ENCODE measurements at places on chromosomes 6 and 20.

GRCh38 chr6:3819161-3820110 lies 29.7 kb upstream of the FAM50B start:
- no peak for DNase-seq

- DNase-seq = no peak
Measured at GRCh38 chr20:62021793-62022385, 43.8 kb downstream of the TAF4 start.

DNA sequence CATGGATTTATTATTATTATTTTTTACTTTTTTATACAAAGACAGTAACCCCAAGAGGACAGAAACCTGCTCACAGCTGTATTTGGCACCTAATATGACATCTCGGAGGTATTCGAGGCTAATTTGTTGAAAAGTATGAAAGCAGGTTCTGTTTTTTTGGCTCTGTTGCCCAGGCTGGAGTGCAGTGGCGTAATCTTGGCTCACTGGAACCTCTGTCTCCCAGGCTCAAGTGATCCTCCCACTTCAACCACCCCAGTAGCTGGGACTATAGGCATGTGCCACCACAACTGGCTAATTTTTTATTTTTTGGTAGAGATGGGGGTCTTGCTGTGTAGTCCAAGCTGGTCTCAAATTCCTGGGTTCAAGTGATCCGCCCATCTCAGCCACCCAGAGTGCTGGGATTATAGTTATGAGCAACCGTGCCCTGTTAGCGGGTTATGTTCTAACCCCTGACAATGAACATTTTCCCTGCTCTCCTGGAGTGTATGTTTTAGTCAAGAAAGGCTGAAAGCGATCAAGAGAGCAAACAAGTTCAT lies 53.7 kb upstream of the ZNF217 start:
- DNase-seq = no peak

DNA sequence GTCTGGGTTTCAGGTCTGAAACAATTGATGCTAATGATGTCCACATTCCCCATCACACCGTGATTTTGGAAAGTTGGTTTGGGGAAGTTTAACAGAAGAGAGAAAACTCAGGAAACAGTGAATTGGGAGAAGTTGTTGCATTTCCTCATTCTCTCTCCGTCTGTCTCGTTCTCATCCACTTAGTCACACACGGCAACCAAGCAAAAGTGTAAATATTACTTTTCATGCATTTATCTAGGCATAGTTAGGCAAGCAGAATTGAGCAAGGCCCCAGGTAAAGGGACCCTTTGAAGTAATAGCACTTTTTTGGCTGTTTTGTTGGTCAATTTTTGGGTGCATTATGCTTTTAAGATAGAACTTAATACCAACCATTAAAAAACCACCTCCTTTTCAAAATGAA lies 137.0 kb upstream of the SULF2 start:
- DNase-seq = no peak

- DNase-seq = no peak
Measured at GRCh38 chr20:37590938-37591490, 63.3 kb upstream of the BLCAP start.

- no peak for DNase-seq
Measured at GRCh38 chr6:125871365-125871764, 80.6 kb downstream of the NCOA7 start.

GRCh38 chr6:43211955-43212354 lies 17.3 kb downstream of the DNPH1 start:
- no peak for DNase-seq

GRCh38 chr6:112980676-112981075 lies 633.5 kb downstream of the RFPL4B start:
- no peak for DNase-seq

GRCh38 chr6:68741501-68742386 lies 106.7 kb downstream of the ADGRB3 start:
- DNase-seq = no peak

GRCh38 chr6:7978736-7979135 lies 68.1 kb upstream of the TXNDC5 start:
- no peak for DNase-seq

- DNase-seq = no peak
Measured at GRCh38 chr6:38221251-38221650, 401.7 kb downstream of the ZFAND3 start.

GRCh38 chr20:37987602-37988290 lies 45.5 kb downstream of the TTI1 start:
- no peak for DNase-seq

DNA sequence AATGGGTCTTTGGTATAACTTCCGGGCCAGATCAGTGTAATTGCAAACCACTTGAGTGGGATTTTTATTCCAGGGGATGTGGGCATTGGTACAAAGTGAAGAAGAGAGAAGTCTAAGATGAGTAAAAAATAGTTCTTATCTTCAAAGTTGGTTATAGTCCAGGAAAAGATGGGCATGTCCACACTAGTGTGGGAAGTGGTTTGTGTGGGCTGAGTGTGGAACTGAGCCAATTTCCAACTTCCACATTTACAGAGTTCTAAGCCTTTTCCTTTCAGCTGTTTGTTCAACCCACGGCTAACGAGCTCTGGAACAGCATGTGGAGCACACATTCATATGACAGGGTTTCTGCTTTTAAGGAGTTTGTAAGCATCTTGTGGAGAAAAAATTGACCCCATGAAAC lies 72.3 kb upstream of the IFNGR1 start:
- DNase-seq = no peak

DNA sequence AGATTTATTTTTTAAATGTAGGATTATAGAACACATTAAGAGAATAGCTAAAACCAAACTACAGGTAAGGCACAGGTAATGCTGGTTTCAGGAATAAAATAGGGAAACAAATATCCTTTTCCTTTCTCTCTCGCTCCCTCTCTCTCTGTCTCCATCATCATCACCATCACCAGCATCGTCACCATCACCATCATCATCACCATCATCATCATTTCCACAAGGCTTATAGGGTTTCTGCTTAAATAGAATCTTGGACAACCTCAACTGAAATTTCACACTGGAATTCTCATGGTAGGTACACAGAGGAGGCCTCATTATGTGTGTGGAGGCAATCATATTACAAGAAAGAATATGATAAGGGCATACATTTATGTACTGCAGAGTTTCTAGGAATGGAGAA lies 823.6 kb downstream of the MAFB start:
- no peak for DNase-seq

GRCh38 chr6:157181649-157182048 lies 141.7 kb downstream of the TMEM242 start:
- no peak for DNase-seq

DNA sequence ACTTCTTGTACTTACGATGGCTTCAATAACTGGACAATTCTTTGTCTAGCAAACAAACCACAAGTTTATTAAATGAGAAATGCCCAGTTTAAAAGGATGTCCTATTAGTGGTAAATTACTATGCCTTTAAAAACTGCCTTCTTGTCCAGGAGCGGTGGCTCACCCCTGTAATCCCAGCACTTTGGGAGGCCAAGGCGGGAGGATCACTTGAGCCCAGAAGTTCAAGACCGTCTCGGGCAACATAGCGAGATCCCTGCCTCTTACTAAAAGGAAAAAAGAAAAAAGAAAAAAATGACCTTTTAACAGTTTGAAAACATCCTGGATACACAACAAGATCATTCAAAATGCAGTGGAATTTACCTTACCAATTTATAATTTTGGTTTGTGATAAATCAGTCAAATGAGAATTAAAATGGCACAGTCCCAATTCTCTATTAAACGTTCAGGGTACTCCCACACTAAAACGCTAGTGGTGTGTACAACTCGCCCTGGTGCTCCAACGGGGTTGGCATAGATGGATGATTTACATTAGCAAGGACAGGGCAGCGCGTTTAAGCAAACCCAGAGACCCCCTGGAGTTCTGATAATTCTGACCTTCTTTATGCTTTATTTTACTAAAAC lies 2.3 kb downstream of the ZBTB2 start:
- DNase-seq = no peak

GRCh38 chr20:4064144-4064909 lies 49.0 kb upstream of the RNF24 start:
- no peak for DNase-seq

GRCh38 chr6:37205997-37206340 lies 36.0 kb downstream of the PIM1 start:
- no peak for DNase-seq

GRCh38 chr6:118918329-118918725 lies 16.6 kb downstream of the MCM9 start:
- no peak for DNase-seq

GRCh38 chr20:62344782-62345181 lies 22.3 kb downstream of the LAMA5 start:
- no peak for DNase-seq

GRCh38 chr20:20353576-20353975 lies 14.3 kb upstream of the INSM1 start:
- no peak for DNase-seq

DNA sequence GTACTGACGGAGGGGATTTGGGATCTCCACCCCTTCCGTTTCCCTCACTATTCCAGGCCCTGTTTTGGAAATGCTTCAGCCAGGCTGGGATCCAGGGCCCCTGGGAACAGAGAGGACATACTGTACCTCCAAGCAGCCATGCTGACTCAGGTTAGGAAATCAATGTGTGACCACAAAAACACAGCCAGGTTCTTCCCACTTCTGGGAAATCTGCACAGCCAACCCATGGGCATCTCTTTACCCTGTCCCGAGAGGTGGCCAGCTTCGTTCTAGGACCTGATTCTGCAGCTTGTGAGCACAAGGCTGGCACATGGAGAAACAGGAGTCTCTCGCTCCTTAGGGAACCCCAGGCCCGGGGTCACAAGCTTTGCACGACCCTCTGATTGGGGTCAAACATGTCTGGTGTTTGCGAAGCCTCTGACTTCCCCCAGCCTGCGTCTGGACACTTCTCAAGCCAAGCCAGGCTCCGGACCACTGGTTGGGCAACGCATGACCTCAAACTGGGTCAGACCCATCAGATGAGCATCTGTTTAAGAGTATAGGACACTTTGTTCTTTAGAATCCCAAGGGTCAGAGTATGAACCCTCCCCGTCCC lies 8.3 kb upstream of the TTPAL start:
- no peak for DNase-seq

DNA sequence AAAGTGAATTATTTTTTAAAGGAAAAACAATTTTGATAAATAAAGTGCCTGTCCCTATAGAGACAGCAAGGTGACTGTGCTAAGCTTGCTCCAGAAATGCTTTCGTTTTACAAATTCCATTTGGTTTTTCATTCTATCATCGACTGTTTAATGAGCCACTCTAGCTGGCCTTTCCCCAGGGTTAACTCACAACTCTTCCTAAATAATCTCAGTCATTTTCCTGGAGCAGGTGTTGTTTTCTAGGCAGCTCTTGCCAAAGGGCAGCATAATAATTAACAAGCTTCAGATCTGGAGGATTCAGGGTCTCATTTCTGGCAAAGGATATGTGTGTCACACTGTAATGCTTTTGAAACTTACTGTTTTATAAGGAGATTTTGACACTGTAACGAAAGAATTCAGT lies 184.2 kb downstream of the KHDC1L start:
- no peak for DNase-seq

DNA sequence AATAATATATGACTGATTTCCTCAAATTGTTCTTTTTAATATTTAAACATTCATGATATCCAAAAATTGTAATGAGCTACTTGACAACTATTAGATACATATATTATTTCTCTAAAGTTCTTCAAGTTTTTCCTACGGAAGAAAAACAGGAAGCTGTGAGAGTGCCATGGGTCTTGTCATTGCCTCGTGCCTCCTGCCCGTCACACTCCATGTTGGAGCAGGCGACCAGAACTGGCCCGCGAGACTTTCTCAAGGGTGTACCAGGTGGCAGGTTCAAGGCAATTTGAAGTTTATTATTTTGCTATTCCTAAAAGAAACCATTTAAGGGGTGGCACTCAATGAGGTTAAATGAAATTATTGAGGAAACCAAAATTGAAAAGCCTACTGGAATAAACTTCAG lies 337.2 kb downstream of the HACE1 start:
- DNase-seq = no peak

DNA sequence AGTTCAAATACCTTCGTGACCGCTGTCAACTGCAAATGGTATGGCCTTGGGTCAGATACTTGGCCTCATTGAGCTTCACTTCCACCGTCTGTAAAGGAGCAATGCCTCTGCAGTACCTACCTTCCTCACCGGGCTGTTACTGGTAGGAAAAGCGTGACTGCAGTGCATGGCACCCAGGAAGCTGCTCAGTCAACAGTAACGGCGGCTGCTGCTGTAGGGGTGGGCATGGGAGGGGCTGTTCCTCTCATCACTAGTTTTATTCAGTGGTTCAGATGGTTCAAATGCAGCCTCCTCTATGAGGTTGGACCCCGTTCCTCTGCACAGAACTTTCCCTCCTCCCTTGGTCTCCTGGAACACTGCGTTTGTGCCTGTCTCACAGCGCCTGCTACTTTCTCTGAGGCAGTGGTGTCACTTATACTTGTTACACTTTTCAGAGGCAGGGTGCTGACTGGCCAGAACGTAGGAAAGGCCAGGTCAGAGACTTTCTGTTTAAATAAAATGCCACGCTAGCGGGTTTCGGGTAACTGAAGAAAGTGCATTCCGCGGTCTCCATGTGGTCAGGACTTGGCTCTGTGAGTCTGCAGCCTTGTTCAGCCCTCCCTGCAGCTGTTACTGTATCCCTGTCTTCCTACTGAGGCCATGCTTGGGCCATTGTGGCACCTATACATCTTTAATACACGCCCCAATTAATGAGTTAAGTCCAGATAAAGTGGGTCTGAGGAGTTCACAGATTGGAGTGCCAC lies 279.6 kb downstream of the NRN1 start:
- no peak for DNase-seq

DNA sequence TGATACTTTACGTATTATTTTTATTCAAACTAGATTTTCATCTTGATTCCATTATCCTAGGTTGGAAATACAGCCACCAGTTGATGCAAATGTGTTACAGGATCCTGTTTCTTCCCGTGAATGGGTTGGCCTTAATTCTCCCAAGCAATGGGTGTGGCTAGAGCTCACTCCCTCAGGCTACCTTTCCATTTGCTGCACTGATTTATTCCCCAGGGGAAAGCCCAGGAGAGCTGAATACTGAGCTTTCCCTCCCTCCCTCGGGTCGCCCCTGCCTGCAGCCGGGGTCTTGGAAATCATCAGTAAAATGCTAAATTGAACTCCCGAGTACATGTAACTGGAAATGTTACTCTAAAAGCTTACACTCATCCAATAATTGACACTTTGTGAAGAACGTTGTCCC lies 9.9 kb downstream of the SMOC2 start:
- no peak for DNase-seq

DNA sequence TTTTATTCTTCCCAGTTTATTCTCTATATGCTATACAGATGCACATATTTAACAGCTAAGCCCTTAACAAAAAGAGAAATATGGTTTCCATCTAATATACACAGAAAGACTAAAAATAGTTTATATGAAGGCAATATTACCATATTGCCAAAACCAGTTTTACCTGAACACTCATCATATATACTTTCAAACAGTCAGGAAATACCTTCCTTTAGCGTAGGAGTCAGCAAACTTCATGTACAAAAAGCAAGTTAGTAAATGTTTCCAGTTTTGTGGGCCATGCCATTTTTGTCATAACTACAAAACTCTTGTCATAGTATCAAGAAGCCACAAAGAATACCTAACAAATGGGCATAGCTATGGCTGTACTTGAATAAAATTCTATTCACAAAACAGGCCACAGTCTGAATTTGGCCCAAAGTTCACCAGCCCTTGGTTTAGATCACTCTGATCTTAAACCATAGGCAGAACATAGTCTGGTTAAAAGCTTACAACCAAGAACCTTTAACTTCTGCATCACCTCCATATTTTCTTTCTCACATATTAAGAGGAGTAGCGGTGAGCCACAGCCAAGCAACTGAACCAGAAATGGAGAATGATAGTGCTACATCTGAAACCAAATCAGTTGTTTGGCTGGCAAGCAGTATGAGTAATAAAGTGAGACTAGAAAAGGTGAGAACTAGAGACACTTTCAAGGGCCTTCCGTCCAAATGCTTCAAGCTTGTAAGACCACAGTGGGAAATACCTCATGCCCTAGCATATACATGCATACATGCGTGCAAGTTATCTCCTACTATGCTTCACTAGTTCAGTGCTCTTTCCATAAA lies 116.6 kb downstream of the PTPRK start:
- peak; percentile 39 for DNase-seq
